ENCODE measurements at places on chromosomes 5 and 9.

DNA sequence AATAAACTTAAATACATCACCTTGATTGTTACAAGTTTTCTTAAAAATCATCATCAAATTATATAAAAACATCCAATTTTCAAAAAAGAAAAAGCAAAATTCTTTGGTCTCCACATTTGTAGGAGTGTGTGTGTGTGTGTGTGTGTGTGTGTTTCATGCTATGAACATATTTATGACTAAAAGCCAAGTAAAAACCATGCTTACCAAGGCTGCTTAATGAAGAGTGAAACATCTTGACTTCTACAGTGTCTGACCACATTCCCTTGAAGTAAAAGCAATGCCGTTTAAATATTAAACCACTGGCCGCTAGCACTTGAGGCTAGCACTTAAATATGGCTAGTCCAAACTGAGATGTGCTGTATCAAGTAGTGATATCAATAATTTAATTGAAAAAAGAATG, 549.1 kb upstream of the CCNG1 start:
- no peak for DNase-seq

- no peak for DNase-seq
These were observed 4.2 kb upstream of the DELE1 start for GRCh38 chr5:141919218-141920119.

DNA sequence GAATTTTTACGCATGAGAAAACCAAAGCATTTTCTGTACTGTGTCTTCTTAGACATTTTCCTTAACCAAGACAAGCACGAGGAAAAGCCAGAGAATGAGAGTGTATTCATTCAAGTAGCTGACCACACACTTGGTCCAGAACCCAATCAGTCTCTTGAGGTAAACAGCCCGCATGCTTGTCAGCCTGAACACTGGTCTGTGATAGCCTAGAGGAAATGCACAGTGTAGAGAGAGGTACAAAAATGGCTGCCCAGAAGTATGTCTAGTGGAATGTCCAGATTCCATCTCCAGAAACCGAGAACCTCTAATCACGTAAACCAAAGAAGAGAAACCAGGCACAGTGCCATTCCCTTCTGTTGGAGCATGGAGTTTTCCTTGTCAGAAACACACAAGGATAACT, 80.0 kb upstream of the SNX2 start:
- no peak for DNase-seq

- no peak for DNase-seq
These were observed 100.3 kb upstream of the SPOCK1 start for GRCh38 chr5:137599457-137599856.

- DNase-seq = no peak
These were observed 356.1 kb downstream of the TUSC1 start for GRCh38 chr9:25322142-25322541.

DNA sequence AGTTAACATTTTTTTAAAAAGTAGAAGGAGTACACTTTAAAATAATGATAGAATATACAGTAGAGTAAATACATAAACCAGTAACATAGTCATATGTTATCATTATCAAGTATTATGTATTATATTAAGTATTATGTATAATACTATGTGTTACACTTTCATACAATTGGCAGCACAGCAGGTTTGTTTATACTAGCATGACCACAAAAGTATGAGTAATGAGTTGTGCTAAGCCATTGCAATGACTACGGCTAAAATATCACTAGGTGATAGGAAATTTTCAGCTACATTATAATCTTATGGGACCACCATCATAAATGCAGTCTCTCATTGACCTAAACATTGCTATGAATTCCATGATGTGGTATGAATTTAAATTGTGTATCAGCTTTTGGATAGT, 506.0 kb downstream of the HTR1A start:
- no peak for DNase-seq

DNA sequence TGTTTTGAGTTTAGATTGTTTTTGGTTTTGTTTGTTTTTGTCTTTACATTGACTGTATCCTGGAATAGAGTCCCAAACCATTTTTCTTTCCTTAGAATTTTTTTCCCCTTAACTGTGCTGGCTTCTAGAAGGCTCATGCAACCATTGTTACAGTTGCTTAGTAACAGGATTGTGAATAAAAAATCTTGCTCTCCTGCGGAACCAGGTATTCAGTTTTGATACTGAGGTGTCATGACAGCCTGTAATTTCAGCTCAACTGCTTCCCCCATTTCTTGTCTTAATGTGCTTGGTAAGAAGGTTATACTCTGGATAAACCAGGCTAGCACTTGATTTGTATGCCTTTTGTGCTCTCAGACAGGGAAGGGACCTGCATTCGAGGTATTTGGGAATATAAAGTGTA, 42.1 kb downstream of the FOCAD start:
- DNase-seq = no peak

DNA sequence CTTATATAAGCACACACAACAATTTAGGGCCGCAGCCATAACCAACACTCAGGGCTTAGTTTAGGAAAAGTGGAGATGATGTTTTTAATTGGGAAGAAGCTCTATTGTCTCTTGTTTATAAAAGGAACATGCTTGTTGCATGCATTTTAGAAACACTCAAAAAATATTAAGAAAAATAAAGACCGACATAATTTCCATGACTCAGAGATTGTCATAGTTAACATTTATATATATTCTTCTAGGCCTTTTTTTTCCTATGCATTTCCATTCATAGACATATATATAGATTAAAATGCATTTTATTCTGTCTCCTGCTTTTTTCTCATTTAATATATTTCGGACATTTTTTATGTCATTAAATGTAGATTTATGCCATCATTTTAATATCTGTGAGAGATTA, 13.6 kb upstream of the ARSI start:
- no peak for DNase-seq

GRCh38 chr9:91312717-91313325, 48.9 kb downstream of the AUH start:
- no peak for DNase-seq

DNA sequence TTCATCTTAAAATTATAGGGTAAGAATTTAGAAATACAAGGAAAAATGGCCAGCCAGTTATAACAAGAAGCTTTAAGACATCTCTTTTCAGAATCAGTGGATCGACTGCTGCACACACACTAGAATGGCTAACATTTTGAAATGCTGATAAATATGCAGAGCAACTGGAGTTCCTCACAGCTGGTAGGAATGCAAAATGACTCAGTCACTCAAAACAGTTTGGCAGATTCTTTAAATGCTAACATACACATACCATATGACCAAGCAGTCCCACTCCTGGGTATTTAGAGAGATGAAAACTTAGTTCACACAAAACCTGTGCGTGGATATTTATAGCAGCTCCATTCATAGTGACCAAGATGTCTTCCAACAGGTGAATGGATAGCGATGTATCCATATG, 23.2 kb upstream of the PSAT1 start:
- no peak for DNase-seq

DNA sequence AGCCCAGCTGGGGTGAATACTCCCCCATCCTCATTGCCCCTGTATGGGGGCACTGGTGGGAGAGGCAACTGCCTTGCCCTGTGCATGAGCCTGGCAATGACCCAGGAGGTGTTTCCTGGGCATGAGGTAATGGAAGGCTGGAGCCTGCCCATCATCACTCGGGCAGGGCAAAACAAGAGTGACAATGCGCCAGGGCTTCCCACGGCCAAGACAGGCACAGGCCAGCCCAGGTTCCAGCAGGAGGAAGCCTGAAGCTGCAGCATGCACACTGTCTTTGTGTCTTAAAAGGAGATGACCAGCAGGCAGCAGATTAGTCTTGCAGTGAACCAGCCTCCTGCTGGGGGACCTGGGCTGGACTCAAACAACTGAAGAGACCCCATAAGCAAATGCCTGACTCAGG, 92.2 kb upstream of the SMIM23 start:
- no peak for DNase-seq

DNA sequence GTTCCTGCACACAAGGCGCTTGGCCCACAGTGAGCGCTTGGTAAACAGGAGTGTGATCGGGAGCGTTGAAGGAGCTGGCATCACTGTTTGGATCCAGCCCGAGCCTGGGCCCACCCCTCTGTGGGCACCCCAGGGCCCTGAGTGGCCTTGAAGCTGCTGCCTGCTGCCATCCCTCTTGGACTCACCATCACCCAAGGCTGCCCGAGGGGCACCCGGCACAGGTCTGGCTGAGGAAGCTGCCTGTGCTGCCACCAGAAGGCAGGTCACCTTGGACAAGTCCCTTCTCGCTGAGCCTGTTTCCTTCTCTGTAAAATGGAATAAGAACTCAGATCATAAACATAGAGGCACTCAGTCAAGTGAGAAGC, 53.6 kb downstream of the LRSAM1 start:
- no peak for DNase-seq

- DNase-seq = no peak
These were observed 148.8 kb upstream of the TNPO1 start for GRCh38 chr5:72667708-72668107.

Measured in stimulated activated CD4-positive, alpha-beta T cell treated with anti-CD3 and anti-CD28 coated beads, Interleukin-1b, Interleukin-23, amount 100 ng/mL, for 4 hours (primary cell).